Renal cortical epithelial cell (primary cell): ENCODE measurements at places on chromosomes 1 and 21. TPM values are rescaled to one million over a fixed set of nuclear protein-coding genes. Genes with fewer than 3 reads are reported as not detected.

DNA sequence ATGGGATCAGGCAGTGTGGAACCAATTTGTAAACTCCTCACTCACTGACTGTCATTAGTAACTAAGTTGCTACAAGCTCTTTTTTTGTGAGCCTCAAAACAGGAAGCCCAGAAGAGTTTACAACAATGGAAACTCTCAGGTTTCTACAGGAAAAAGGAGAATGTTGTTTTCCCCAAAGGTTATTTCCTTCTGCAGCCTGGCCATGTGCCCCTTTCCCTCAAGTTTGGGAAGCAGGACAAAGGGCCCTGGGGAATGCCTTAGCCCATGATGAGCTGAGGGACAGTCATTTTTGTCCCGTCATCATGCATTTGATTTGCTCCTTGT, 395.9 kb downstream of the KIF26B start:
- no peak for DNase-seq

GRCh38 chr21:17650292-17650691, 37.6 kb upstream of the BTG3 start:
- DNase-seq, result no peak

GRCh38 chr1:173082913-173083312, 32.2 kb upstream of the TNFSF18 start:
- DNase-seq, result no peak

KANK4 gene
- not detected in 2 replicates for total RNA-seq

- no peak for DNase-seq
These were observed 9.7 kb downstream of the CTNNBIP1 start for GRCh38 chr1:9900142-9901043.
